Hepatocyte (in vitro differentiated cells): ENCODE measurements at places on chromosomes 16 and 17.

- H3K4me3 ChIP-seq, result no peak overlapping the region
- H3K36me3 ChIP-seq, result no peaks in the 10 kb centered on the region
- peak; percentile 74 for DNase-seq
- H3K27me3 ChIP-seq, result no peaks in the 10 kb centered on the region
- H3K4me1 ChIP-seq, result peaks cover 2% of the 10 kb centered on the region
- no peak overlapping the region for H3K27ac ChIP-seq
These were observed 23.3 kb downstream of the TBCD start for GRCh38 chr17:82775001-82775823.

DNA sequence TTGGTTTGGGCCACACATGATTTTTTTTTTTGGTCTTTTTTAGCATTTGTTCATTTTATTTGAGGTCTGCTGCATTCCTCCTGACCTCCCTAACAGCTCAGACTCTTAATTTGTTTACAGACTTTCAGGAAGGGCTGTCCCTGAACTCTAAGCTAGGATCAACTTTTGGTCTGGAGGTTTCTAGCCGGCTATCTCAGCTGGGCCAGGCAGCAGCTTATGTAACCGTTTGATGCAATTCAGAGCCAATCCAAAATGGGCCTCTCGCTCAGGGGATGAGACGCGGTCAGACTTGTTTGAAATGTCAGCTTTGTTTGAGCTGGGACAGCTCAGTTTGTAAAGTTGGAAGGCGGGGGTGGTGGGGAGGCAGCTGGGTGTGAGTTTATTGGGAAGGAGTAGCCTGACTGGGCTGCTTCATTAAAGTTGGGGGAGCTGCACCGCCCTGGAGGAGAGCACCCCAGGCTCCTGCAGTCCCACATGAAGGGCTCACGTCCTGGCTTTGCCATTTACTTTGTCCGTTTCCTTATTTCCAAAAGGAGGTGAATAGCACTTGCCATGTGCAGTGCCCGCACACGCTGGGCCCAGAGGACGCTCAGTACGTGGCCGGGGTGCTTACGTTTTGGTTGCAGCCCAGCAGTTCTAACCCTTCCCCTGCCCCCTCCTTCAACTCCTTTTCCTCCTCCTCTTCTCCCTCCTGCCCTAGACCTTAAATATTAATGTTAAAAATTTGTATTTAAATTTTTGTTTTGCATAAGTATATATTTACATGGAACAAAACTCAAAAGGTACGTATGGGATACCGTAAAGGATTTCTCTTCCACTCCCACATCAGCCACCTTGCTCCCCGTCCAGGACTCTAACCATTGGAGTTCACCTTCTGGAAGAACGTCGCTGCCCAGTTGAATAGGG, 121.2 kb downstream of the SNX29 start:
- peak overlapping the region; percentile 27 for H3K27ac ChIP-seq
- H3K36me3 ChIP-seq, result no peaks in the 10 kb centered on the region
- no peak overlapping the region for H3K4me3 ChIP-seq
- peaks cover 32% of the 10 kb centered on the region for H3K4me1 ChIP-seq
- H3K27me3 ChIP-seq, result no peaks in the 10 kb centered on the region
- DNase-seq, result peak; percentile 58

- no peaks in the 10 kb centered on the region for H3K4me1 ChIP-seq
- H3K36me3 ChIP-seq, result no peaks in the 10 kb centered on the region
- no peak overlapping the region for H3K27ac ChIP-seq
These were observed 1.5 kb upstream of the ARL5C start for GRCh38 chr17:39167476-39167875.

DNA sequence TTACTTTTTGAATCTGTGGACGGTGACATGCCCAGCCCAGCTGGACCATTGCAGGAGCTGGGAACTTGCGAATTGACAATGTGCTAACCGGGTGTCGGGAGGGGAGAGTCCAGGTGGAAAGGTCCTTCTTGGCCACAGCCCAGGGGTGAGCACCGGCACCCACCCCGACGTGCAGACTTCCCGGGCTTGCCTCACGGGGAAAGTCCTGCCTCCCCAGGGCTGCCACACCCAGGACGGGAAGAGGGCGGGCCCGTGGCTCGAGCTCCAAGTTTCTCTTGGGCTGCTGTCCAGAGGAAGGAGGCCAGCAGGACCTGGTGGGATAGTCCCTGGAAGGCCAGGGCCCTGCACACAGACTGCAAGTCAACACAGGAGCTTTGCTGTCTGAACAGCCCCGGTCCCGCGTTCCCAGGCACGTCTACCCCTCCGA, 17.7 kb downstream of the CARD14 start:
- no peaks in the 10 kb centered on the region for H3K36me3 ChIP-seq
- H3K4me3 ChIP-seq, result no peak overlapping the region
- no peak for DNase-seq
- H3K27ac ChIP-seq, result no peak overlapping the region
- H3K27me3 ChIP-seq, result no peaks in the 10 kb centered on the region
- no peaks in the 10 kb centered on the region for H3K4me1 ChIP-seq

DNA sequence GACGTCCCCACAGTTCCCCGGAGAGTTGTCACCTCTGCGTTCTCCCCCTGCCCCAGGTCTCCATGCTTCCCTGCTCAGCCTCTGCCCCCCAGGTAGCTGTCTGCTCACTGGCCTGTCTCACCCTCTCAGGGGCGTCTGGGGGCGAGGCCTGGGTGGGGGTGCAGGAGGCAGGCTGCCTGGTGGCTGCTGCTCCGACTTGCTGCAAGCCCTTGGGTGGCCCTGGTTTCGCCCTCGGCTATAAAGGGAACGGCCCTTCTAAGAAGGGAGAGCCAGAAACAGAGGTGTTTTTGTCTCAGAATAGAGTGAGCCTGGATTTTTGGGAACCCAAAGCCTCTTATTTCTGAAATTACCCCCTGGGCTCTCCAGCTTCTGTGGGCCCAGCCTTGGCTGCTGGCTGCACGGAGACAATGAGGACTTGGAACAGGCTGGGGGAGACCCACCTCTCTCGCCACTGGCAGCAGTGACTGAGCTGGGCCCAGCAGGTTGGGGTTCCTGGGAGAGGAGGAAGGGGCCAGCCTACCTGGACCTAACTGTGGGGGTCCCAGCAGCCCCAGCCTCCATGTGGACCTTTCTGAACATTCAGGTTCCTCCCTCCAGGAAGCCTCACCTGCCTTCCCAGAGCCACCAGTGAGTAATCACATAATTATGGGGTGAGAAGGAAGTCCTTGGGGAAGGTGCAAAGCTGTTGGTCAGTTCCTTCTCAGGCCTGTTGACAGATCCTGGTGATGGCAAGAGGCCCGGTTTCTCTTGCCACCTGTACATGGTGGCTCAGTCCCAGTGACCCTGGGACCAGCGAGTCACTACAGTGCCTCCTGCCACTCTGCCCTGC, 15.5 kb upstream of the SPNS2 start:
- DNase-seq, result peak; percentile 64
- H3K4me1 ChIP-seq, result peaks cover 41% of the 10 kb centered on the region
- peak overlapping the region; percentile 91 for H3K27ac ChIP-seq
- no peaks in the 10 kb centered on the region for H3K36me3 ChIP-seq
- no peak overlapping the region for H3K4me3 ChIP-seq
